ENCODE measurements at places on chromosomes 12 and 14.

GRCh38 chr12:75784591-75784990 is 247.0 kb downstream of the PHLDA1 start:
- no peak for DNase-seq

DNA sequence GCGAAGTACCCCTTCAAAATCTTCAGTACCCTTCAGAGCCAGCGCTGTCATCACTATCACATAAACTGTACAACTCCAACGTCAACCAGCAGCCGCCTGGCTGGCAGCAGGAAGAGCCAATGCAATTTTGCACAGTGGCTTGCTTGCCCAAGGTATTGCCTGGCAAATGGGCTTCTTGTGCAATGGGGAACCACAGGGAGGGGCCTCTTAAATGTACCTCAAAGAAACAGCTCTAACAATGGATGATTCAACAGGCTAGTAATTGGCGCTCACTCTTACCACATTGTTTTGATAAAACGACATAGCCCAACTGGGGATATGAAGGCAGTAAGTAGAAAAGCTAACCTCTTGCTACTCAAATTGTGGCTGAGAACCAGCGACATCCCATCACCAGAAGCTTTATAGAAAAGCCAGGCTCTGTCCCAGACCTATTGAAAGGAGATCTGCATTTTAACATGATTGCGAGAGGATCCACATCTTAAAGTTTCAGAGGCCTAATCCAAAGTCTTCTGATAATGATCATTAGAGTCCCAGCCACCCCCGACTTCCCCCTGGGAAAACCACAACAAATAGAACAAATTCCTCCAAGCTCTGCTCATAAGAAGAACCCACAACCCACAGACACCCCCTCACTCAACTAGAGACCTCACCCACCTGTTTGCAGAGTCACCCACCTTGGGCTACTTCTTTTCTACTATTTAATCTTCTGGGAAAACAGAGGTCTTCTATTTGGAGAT is 125.3 kb upstream of the HIF1A start:
- DNase-seq: no peak

GRCh38 chr12:121080909-121081308 is 41.9 kb upstream of the OASL start:
- no peak for DNase-seq

DNA sequence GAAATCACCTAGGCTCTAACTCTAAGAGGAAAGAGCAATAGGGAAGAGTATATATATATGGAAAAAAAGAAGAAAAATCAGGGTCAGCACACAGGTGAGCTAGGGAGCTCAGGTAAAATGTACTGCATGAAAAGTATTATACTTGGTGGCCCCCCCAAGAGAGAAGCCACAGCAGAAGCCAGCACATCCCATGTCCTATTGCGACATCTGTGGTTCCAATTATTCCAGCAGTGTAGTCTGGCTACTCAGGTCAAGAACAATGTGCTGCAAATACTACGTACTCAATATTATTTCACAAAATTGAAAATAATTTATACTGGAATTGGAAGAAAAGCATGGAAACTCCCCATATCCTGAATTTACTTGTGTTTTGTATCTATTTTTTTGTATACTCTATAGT is 85.5 kb downstream of the CEP83 start:
- DNase-seq: no peak

DNA sequence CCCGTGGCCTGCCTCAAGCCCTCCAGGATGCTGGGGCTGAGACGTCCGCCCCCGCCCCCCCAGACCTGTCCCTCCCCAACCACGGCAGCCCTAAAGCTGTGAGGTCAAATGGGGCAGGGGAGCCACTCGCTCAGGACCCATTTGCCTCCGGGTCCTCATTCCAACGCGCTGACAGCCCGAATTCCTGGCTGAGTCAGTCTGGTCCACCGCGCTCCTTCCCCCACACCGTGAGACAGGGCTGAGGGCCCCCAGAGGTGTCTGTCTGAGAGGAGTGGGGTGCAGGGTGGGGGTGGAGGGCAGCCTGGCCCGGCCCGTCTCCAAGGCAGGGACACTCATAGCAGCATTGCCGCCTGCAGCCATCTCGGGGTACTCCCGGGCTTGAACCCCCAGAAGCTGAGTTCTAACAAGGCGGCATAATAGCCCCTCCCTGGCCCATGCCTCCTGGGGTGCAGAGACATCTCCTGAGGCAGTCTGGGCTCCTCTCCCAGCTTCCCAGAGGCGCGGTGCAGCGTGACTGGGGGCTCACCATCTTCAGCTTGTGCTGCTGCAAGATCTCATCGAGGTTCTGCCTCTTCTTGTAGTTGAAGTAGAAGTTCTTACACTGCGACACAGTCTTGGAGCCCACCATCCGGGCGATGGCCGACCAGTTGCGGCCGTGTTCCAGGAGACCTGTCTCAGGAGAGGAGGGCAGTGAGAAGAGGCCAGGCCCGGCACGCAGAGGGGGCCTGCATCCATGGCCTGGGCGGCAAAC is 90.5 kb downstream of the RFLNA start:
- DNase-seq: no peak

Measured in left forelimb (tissue), 1 donor.